Activated CD4-positive, alpha-beta T cell treated with anti-CD3 and anti-CD28 coated beads, Interleukin-2, amount 10 ng/mL, durations not matched to agents 24 days and 14 days (primary cell): ENCODE measurements at places on chromosomes 6 and 20.
A peak's percentile ranks its signal among the peaks of the same experiment; 100 is the strongest.

GRCh38 chr20:49750611-49751396 is 37.1 kb upstream of the B4GALT5 start:
- DNase-seq = peak; percentile 67

- DNase-seq = peak; percentile 91
Observed at GRCh38 chr6:29792123-29793035, 35.2 kb upstream of the HLA-G start.

- DNase-seq = peak; percentile 81
Observed at GRCh38 chr6:156953479-156954146, 176.4 kb downstream of the ARID1B start.

DNA sequence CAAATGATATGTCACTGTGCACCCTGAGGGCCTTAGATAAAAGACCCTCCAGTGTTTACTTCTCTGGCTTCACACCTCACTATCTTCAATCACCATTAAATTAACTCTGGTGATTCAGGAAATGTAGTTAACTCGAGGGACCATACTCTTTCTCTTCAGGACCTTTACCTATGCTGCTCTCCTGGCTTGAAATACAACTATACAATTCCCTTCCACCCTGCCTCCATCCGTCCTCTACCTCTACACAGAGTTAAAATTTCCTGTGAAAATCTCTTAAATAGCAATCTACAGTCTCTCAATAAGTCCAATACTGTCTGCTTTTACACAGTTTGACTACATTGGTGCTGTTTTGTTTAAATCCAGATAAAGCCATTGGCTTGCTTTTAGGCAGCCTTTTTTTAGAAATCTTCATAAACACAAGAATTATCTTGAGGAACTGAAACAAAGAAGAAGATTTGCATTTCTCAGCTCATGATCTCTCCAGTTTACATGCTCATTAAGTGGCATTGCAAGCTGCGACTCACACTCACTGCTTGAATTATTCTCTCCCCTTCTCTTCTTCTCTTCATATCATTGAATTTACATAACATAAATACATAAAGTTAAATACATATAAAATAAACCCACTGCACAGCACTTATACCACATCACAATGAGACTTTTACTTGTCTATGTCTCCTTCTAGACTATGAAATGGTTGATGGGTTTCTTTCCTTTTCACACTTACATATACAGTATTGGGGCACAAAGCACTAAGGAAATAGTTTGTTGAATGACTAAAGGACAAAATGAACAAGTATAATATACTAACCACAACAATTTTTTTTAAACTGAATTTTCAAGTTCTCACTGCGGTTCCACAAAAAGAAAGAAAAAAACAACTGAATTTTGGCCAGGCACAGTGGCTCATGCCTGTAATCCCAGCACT is 239.0 kb upstream of the KCNQ5 start:
- no peak for DNase-seq

GRCh38 chr20:44296011-44296410 is 15.0 kb downstream of the FITM2 start:
- DNase-seq = no peak

DNA sequence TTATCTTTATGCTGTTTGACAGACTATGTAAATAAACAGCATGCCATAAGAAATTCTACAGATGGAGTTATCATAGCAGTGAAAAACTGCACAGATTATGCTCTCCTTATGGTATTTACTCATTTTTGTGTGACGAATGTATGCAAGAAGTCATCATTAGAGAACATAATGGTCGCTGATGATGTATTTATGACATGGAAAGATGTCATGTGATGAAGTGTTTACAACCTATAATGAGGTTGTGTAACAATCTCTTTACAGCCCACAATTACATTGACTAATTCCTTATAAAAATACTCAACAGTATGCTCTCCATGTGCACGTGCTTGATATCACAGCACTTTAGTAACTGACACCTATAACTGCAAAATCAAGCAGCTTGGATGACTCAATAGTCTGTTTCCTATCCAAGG is 192.4 kb downstream of the BMP2 start:
- no peak for DNase-seq

DNA sequence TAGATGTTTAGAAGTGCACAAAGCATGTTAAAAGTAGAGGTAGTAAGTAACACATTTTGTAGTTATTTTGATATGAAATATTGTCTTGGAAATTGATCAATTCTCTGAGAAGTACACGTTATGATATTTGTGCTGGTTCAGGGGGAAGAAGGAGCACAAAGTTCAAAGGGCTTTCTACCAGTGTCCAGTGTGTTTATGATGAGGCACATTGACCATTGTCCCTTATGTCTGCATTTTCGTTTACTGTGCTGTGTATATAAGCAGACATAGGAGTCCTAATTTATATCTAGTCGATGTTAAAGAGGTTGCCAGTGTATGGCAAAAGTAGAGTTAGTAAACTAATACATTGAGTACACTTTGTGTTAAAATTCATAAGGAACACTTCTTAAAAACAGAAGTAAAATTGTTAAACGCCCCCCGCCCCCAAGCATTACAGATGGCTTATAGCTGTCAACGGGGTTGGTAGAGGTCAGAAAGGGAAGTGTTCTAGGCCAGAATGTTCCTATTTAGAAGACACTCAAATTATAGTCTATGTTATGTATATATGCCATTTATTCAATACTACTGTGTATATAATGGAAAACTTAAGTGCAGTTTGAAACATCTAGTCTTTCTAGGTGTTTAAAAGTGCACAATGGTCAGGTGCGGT is 13.3 kb upstream of the HMGN4 start:
- DNase-seq = no peak

DNA sequence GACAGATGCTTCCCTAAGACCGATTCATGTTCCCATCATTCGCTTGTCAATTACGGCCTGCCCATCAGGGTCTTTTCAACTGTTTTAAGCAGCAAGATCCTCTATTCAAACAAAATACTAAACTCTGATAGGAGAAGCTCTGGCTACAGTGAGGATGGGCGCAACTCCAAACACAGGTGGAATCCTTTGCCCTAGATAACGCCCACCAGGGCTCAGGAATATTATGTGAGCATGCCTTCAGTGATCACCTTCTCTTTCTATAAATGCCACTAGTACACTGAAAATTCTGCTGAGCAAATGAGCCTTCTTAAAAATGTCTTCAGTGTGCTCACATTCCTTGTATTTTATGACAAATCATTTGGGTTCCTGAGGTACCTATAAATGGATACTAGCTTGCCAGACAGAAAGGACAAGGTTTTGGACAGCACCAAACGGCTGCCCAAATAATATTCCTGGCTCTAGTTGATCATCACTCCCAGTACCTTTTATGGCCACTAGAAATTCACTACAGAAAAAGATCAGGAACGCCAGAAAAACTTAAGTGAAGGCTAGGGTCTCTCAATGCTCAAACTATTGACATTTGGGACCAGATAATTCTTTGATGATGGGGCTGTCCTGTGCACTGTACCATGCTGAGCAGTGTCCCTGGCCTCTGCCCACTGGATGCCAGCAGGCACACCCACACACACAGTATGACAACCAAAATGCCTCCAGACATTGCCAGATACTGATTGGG is 13.1 kb downstream of the ZNF217 start:
- no peak for DNase-seq

DNA sequence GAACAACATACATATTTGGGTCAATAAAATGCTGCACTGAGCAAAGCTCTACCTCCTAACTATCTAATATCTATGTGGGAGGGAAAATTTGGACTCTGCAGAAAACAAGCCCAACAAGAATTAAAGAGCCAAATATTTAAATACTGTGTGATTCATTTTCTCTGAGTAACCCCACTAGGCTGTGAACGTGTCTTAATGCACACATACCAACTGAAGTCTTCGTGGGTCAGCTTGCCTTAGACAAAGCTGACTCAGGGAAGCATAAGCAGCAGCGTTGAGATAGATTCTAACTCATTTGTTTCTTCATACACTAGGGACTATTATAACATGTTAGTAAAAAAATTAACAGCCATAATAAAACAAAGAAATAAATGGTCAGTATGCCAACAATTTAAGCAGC is 114.3 kb downstream of the GJA1 start:
- no peak for DNase-seq

GRCh38 chr6:70210462-70210861 is 92.4 kb downstream of the COL9A1 start:
- DNase-seq = no peak

- DNase-seq = no peak
Observed at GRCh38 chr20:1900321-1900801, 5.2 kb downstream of the SIRPA start.

- no peak for DNase-seq
Observed at GRCh38 chr6:163963205-163964120, 548.9 kb downstream of the QKI start.

GRCh38 chr6:107625264-107625663 is 135.3 kb downstream of the SOBP start:
- DNase-seq = no peak

GRCh38 chr6:30113003-30113759 is at the start of gene TRIM31:
TRIM31 (minus strand) TSS chr6:30113090; CDS start chr6:30112805, 285 bp downstream.
- DNase-seq = no peak

DNA sequence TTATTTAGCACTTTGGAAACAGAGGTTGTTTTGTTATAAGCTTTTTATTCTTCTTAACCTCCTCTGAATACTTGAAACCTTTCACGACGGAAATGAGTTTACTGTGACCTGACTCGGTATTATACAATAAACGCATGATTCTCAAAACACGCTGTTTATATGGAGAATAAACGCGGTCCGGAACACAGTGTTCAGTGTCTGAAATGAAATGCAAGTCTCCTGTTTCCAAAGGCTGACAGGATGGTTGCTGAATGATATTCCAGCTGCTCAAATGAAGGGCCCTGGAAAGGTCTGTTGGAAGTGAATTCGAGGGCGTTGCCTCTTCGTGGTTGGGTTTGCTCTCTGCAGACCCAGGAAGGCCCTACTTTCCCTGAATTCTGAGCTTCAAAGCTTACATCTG is 83.4 kb downstream of the RSPH3 start:
- DNase-seq = no peak

DNA sequence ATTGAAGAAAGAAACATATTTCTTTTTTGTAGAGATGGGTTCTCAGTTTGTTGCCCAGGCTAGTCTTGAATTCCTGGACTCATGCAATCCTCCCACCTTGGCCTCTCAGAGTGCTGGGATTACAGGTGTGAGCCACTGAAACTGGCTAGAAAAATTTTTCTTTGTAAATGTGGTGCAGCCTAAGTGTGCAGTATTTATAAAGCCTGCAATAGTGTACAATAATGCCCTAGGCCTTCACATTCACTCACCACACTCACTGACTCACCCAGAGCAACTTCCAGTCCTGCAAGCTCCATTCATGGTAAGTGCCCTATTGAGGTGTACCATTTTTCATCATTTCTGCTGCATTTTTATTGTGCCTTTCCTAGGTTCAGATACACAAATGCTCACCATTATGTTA is 31.4 kb downstream of the NHSL1 start:
- DNase-seq = no peak

GRCh38 chr20:31722257-31723068 is at the start of gene BCL2L1:
BCL2L1 (minus strand) TSS chr20:31722868; CDS start chr20:31722218, 650 bp downstream.
- peak; percentile 90 for DNase-seq

DNA sequence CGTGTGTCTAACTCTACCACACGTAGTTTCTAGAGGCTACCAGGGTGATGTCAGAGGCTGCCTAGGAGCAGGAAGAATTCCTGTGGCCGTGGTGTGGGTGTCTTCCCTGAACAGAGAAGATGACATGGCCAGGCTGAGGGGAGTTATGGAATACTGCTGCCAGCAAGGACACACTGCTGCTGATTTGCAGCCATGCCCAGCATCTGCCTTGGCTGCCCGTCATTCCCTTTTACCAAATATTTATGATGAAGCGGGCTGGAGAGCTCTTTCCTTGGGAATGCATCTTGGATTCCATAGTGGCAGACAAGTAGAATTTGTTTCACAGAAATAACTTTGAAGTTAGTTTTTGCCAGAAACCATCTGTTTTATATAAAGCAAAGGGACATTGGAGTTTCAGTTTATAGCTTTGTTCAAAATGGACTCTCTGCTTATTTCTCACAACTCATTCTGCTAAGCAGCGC is 80.8 kb upstream of the VSTM2L start:
- no peak for DNase-seq

- peak; percentile 63 for DNase-seq
Observed at GRCh38 chr6:130776287-130776925, 50.8 kb upstream of the SMLR1 start.

- no peak for DNase-seq
Observed at GRCh38 chr20:21269772-21270171, 33.4 kb upstream of the XRN2 start.

- no peak for DNase-seq
Observed at GRCh38 chr20:20548527-20549266, 163.7 kb downstream of the RALGAPA2 start.

GRCh38 chr20:63494420-63495166 is 4.3 kb downstream of the EEF1A2 start:
- no peak for DNase-seq

- DNase-seq = peak; percentile 88
Observed at GRCh38 chr6:225121-225721, 67.1 kb upstream of the DUSP22 start.

- DNase-seq = peak; percentile 49
Observed at GRCh38 chr6:25709761-25710160, 44.8 kb upstream of the SLC17A4 start.

DNA sequence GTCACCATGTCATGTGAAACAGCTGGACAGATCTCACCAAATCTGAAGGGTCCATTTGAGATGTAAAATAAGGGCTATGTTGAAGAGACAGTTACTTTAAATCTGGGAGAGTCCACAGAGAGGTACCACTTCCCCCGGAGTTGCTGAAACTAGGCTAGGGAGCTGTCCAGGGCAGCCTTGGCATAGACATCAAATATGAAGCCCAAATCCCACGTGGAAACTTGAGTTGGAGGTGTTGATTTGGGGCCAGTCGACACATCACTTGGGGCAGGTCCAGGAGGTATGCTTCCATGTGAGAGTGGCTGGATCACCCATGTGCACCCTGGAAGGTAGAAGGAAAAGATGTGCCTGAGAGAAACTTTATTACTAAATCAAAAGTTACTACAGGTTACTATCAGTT is 12.0 kb upstream of the SERPINB9 start:
- DNase-seq = no peak

DNA sequence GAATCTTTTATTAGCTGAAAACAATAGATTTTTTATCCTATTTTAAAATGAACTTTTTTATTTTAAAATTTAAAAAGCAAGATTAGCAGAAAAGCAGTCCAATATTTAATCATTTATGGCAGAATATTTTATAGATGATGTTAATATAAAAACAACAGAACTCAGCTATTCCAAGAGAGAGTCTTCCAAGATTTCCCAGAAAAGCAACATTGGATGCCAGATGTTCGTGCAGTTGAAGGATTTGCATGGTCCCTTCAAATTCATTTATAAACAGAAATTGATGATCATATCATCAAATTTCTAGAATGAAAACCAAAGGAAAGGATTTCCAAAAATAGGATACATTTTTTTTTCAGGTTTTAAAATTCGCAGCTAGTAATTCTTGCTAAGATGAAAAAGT is 25.4 kb upstream of the CNKSR3 start:
- DNase-seq = no peak

DNA sequence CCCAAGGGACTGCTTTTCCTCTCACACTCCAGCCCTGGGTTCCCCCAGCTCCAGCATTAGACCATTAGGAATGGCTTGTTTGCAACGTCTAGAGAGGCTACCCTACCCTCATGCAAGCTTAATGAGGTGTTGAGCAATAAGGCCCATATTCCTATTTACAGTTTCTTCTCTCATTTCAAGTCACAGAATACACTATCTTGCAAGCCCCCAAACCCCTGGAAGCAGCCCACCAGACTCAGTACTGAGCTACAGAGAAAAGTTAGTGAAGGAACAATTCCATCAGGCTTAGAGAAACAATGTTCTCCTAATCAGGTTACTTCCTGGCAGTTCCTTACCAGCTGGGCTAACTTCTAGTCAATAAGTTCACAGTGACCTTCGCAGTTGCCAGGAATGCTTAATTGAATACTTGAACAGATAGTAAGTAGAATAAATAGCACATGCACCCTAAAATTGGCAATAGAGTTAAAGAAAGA is 606.5 kb upstream of the NOX3 start:
- DNase-seq = no peak
